Naive thymus-derived CD8-positive, alpha-beta T cell (primary cell): ENCODE measurements at places on chromosomes 7 and 10. TPM values are rescaled to one million over a fixed set of nuclear protein-coding genes. Genes with fewer than 3 reads are reported as not detected.

DNA sequence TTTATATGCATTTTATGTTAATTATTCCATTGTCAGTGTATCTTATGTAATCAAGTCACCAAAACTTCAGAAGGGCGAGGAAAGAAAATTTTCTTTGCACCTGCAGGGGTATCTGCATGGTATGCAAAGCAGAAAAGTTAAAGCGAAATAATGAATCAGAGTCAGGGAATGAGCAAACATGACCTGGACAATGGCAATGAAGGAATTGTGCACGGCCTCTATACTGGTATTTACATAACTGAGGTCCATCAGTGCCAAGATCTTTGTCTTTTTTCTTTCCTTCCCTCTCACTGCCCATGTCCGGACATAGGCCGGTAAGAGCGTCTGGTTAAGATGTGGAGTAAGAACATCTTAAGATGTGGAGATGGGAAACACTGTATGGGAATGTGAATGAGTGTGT is 14.4 kb upstream of the AKR1C3 start:
- no peak for DNase-seq

DNA sequence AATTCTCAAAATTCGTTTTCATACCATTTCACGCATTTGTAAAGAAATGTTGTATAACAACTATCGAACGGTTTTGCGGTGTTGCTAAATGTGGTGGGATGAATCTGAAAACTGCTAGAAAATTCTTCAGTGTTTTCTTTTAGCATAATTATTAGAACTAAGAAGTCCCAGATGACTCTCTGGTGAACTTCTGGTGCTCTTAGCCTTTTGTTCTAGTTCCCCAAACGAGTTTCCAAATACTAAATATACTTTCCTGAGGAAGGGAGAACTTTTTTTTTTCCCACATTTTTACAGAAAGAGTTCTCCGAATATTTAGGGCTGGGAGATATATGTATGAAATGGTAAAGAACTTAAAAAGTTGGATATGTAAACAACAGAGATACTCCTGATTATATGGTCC is 82.5 kb downstream of the ICA1 start:
- DNase-seq, result no peak

DNA sequence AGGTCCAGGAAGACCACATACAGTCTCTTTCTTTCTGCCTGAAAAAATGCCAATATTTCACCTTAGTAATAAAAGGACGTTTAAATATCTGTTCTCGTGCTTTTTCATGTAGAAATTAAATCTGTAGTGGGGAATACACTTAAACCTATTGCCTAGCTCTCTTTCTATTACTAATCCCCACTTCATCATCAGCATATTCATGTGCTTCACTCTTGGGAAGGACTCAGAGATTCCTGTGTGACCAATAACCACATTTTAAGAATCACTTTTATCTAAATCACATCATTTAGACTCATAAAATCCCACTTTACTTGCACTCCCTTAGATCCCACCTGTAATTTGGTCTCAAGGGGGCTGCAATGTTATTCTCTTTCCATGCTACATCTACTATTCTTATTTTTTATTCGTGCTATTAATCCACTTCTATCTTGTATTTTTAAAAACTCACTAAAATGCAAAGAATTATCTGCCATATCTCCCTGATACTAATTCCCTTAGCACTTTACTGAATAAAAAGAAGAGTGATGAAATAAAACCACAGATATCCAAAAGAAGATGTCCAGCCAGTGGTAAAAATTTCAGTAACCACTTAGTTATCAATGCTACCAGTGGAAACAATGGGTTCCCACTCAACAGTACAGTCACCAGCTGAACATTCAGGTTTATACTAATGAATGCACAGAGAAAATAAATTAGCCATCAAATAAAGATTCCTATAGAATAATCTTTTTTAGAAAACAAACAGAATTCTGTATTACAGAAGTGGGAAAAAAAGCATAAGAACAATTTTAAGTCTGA is 102.1 kb downstream of the PPP1R17 start:
- no peak for DNase-seq

GRCh38 chr7:75830978-75831377 is 17.4 kb upstream of the CCL24 start:
- no peak for DNase-seq

The FAM221A gene
- 1.8 TPM for polyA plus RNA-seq
